AML-193 (cell line): ENCODE measurements at places on chromosomes 1 and 21.

DNA sequence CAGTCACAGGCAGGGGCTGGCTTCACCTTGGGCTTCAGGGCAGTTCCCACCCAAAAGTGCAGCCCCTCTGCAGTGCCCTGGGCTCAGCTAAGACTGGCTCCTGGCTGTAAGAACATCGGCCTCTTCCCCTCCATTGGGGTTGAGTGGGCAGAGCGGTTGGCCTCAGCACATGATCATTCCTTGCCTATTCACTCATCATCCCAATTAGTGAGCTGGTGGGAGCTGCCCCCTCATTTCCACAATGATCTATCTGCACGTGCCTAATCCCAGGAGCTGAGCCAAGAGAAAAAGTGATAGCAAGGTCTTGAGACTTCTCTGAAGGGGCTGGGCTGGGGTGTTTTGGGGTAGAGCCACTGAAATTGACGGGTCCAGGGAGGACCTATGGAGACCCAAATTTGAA, 133.6 kb downstream of the SYF2 start:
- no peak for DNase-seq

DNA sequence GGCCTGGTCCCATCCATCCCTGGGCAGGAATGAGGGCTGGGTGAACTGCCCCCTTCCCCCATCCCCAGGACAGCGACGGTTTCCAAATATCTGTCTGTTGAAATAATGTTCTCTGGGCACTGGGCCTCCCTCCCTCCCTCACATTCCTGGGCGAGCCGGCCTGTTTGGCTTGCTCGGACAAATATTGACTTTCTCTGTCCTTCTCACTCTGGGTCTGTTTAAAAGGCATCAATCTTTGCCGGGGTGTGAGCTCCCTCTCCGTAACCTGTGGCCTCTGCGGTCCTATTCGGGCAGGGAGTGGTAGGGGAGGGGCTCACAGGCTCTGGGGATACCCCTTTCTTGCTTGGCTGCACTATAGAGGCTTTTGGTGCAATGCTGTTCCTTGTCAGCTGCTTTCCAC, 40.2 kb downstream of the FOXD2 start:
- DNase-seq: no peak

- DNase-seq: no peak
Observed at GRCh38 chr1:228050571-228051231, 31.8 kb upstream of the ARF1 start.

- DNase-seq: no peak
Observed at GRCh38 chr21:44514746-44515358, 25.1 kb downstream of the KRTAP10-1 start.

DNA sequence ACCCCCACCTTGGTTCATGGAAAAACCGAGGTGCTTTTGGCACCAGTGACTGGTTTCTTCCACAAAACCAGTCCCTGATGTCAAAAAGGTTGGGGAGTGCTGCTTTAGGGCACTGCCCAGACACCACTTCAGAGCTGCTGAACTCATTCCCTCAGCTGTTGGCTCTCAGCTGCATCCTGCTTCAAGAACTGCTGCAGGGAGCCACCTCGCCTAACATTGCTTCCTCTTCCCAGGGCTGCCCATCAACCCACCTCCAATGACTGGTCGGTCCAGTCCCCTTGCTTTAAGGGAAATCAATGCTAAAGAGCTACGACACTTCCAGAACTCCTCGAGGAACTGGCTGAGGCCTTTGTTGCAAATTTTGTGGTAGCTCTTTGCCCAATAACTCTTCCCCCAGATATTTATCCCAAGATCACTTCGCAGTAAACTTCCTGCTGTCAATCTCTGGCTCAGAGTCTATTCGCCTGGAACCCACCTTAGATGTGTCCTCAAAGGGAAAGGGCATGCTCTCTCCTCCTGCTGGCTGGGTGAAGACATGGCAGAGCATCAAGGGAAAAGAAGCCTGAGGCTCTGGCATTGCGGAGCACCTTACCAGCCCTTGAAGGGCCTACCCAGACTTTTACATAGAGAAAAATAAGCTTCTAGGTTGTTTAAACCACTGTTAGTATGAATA, 29.0 kb downstream of the C1orf52 start:
- DNase-seq: no peak

DNA sequence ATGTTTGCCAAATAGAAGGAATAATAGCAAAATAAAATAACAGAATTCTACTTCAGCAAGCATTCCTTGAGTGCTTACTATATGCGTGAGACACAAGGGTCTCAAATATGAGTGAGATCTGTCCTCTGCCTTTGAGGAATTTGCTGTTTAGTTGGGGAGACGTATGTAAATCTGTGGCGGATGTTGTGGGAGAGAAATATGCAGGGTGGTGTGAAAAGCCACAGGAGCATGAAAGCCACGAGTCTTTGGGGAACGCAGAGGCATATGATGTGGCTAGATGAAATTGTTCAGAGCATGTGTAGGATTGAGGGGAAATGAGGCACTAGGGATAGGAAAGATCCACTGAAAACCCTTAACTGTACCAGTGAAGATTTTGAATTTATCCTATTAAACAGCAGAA, 244.4 kb downstream of the PBX1 start:
- no peak for DNase-seq

- no peak for DNase-seq
Observed at GRCh38 chr1:225371366-225372010, 56.4 kb downstream of the LBR start.

- no peak for DNase-seq
Observed at GRCh38 chr1:207333620-207334019, 12.1 kb downstream of the CD55 start.

DNA sequence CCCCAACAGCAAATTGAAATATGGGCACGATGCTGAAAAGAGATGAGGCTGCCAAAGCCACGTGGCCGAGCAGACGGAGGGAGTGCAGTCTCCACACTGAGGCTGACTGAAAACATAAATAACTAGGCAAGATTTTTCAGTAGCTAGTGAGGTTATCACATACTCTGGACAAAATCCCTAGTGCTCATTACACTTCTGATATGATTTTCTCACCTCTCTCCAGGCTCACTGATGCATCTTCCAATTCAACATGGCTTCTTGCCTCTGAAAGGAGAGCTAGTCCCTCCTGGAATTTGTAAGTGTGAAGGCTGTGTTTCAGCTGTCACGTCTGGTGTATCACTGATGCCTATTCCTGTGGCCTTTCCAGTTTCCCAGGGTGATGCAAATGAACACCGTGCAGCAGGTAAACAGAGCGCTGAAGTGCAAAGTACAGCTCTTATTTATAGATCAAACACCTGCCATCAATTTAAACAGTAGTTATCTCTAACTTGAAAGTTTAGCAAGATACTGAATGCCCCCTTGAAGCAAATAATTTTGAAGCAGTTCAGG, 656.1 kb downstream of the KIF26B start:
- no peak for DNase-seq

DNA sequence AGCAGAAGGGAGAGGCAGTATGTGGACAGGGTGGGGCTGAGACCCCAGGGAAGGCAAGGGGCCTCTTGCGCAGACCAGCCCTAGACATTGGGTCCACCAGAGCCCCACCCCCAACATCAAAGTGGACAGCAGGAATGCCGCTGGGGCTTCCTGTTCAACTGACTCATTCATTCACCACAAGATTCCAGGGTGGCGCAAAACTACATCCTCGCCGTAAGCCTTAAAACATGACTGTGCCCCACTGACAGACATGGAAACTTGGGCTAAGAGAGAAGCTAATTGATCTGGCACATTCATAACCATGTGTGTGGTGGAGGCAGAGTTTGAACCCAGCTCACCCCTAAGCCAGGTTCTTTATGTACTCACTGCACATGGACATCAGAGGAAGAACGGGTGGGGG, 14.0 kb downstream of the COL16A1 start:
- no peak for DNase-seq

DNA sequence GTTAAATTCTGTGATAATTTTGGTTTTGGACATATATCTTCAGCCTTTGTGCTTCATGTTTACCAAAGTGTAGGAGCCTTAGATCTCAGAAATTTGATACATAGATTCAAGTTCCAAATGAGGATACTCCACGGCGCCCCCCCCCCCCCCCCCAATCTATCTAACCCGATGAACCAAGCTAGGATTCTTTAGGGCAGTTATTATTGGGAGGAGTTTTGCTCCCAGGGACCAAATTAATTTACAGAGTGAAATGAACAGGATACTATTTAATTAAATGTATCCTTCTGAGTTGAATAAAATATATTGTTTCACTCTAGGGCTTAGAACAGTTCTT, 3.2 kb downstream of the USP25 start:
- DNase-seq: no peak

DNA sequence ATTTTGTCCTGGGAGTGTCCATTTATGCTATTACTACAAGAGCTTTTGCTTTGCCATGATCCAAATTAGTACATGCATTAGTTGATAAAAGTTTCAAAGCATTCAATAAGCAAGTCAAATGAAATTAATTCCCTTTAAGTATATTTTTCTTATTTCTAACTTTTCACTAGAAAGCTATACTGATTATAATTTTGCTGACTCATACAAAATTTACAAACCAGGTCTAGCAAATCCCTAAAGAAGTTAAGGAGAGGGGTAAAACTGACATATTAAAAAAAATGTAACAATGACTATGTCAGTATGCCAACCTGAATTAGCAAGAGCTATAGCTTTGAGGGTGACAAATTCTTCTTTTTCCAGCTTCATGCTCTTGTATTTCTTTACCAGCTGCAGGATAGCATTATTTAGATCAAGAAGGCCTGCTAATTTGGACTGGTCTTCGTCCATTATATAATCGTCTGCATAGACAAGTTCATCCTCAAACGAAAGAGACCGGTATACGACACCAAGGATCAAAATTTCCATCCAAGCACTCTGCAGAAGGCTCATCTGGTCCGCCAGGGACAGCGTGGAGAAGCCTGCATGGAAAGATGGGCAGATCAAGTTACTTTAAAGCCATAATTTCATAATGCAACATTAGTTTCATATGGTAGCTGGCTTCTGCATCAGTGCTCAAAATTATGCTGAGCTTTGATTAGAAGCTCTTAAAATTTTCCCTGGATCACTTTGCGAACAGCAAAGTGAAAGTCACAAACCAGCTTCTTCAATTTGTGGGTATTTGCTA, 95.8 kb upstream of the USH2A start:
- DNase-seq: no peak

DNA sequence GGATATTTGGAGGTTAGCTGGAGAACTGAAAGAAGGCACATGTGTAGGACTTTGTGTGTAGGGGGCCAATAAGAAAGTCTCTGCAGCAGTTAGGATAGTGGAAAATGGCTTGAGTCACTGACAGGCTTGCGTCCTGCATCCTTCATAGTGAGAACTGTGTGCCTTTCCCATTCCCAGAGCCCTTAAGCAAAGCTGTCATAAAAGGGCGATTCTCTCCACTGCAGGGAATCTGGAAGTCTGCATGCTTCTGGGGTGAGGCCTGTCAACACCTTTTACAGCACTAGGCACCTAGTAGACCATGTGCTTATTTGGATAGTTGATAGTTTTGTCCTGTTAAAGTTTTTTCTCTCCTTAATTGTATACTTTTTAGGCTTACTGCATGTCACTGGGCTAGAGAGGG, 39.4 kb upstream of the MACF1 start:
- no peak for DNase-seq

DNA sequence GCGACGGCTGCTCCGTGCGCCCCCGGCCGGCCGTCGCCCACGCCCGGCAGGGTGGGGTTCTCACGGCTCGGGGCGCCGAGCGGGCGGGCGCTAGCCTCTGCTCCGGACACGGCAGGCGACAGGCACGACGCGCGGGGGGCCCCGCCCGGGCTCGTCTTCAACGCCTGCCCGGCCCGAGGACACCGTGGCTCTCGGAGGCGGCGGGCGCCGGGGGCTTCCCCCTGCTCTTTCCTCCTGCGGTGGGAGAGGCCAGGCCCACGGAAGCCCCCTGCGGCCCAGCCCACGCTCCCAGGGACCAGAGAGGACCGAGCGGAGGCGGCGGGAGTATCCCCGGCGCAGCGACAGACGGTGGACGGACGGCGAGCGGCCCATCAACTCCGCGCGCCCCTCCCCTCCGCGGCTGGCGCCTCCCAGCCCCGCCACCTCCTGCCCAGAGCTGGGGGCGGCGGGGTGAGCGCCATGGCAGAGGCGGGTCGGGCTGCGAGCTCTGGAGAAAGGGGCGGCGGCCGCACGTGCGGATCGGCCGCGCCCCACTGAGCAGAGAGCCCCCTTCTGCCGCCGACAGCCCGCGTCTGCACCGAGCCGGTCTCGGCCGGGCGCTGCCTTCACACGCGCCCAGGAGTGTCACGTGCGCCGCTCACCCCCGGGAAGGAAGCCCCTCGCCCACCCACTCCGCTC, at the start of the genes SHE and TDRD10:
TSS of gene SHE (minus strand) at position 347 of the 678 bp plus-strand sequence. CDS start 386 bp downstream, outside the sequence.
TSS of gene TDRD10 (plus strand) at position 154 of the 678 bp plus-strand sequence. CDS start 4,685 bp downstream, outside the sequence.
- no peak for DNase-seq

DNA sequence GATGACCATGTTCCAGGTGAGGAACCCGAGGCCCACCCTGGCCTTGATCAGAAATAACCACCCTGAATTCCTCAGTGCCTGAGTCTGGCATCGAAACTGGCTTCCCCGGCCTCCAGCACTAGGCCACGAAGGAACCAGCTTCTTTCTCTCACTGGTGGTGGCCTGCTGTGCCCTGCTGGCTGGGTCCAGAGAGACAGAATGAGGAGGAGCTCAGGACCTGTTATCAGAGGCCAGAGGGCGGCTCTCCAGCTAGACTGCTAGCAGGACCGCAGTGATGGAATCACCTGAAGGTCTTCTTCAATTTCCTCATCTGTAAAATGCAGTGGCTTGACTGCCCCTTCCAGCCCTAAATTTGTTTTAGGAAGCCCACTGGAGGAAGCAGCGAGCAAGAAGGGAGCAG, 20.5 kb downstream of the ROR1 start:
- no peak for DNase-seq

DNA sequence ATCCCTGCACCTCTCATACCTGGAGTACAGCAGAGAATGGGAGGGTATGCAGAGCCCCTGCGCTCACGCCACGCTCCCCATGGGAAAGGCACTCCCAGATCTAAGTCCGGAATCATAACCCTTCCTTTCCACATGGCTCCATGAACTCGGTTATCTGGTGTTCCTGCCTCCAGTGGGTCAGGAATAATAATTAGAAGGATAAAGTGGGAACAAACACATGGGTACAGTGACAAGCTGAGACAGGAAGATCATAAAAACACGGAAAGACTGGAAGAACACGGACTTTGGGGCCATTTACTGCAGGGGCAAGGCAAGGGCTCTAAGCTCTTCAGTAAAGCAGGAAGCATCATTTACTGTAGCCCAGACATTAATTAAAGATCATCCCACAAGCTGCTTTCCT, 48.6 kb downstream of the FOXO6 start:
- DNase-seq: no peak

GRCh38 chr1:16073490-16074119, at the start of gene FAM131C:
Gene FAM131C, minus strand, starts transcription at chr1:16073651. Its CDS starts 209 bp downstream, at chr1:16073442.
- DNase-seq: no peak

GRCh38 chr1:19418503-19418971, 66.8 kb downstream of the CAPZB start:
- DNase-seq: no peak
